ENCODE measurements at places on chromosomes 1 and 21. TPM values are rescaled to one million over a fixed set of nuclear protein-coding genes. Genes with fewer than 3 reads are reported as not detected.

SHISAL2A gene
- total RNA-seq: not detected

AMY1C gene
- not detected for total RNA-seq

VAMP3 gene
- 354 TPM for total RNA-seq

PTPN22 gene
- total RNA-seq: 0.28 TPM

DCST1 gene
- total RNA-seq: not detected

EXO1 gene
- 18.9 TPM for total RNA-seq

AMY1B gene
- total RNA-seq: not detected

FCAMR gene
- not detected for total RNA-seq

PIK3R3 gene
- total RNA-seq: 9.9 TPM

GPA33 gene
- not detected for total RNA-seq

LCE2A gene
- total RNA-seq: not detected

HLX gene
- 4.3 TPM for total RNA-seq

IL6R gene
- 6.1 TPM for total RNA-seq

ANKRD65 gene
- not detected for total RNA-seq
